Liver (tissue), 10 donors: ENCODE measurements at places on chromosomes 6 and 20.

DNA sequence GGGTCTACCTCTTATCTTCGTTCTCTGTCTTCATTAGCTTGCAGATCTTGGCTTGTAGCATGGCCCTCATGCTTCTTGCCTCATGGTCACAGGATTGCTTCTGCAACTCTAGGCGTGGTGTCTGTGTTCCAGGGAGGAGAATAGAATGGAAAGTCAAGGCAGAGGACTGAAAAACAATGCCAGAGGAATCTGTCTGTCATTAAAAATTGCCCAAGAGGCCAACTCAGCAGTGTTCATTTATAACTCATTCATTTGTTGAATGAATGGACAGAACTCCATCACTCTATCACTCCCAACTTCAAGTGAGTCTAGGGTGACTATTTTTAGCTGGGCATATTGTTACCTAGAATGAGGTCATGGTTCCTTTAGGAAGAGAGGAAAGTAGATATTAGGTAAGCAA lies 179.6 kb downstream of the UST start:
- no peak for DNase-seq

DNA sequence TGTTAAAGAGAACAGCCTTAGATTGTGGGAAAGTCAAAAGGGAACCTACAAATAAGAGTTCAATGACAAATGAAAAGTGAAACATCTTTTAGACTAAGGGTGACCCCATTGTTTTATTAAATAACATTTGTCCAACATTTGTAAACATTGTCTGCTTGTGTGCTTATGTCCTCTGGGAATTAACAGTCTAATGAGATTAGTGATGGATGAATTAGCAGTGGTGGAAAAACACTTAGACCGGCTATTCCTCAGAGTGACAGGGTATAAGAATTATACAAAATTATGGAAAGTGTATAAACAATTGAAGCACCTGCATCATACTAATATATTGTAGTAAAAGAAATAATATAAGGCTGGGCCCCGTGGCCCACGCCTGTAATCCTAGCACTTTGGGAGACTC lies 29.3 kb upstream of the HFE start:
- DNase-seq, result no peak

- DNase-seq, result no peak
Observed at GRCh38 chr6:4066029-4066755, 12.7 kb downstream of the FAM217A start.

GRCh38 chr6:21850691-21851090 lies 257.1 kb downstream of the SOX4 start:
- no peak for DNase-seq

GRCh38 chr20:35726842-35727711 lies 15.0 kb downstream of the RBM39 start:
- DNase-seq, result no peak

DNA sequence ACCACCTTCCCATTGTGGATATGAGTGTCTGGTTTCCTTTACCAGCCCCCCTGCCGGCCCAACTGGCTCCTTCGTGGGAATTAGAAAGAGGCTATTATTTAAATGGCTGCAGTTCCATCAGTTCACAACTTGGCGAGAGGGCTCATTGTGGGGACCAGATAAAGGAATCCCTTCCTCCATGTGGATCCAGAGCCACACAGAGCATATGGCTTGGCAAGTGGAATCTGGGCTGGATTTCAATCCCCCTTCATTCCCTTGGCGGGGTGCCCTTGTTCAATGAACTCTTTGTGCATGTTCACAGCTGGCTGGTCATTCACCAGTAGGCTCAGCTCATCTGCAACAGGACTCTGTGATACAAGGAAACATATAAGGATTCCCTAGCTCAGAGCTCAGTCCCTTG lies 140.6 kb downstream of the OPN5 start:
- DNase-seq, result no peak

- DNase-seq, result no peak
Observed at GRCh38 chr20:41350408-41350962, 9.9 kb downstream of the LPIN3 start.

GRCh38 chr20:31972471-31973021 lies 4.6 kb downstream of the XKR7 start:
- DNase-seq, result no peak

DNA sequence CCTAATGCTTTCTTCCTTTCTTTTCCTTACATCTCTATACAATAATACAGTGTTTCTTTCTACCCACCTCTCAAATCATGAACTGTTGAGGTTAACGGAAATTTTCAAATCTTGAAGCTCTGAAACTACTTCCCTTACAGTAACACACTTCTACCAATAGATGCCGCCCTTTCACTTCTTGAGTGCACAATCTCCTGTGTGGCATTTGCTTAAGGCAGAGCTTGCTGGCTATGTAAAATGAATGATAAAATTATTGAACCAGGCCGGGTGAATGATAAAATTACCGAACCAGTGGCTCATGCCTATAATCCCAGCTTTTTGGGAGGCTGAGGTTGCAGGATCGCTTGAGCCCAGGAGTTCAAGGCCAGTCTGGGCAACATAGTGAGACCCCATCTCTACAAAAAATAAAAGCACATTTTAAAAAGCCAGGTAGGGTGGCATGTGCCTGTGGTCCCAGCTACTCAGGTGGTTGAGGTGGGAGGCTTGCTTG lies 56.8 kb downstream of the KCNS1 start:
- no peak for DNase-seq

DNA sequence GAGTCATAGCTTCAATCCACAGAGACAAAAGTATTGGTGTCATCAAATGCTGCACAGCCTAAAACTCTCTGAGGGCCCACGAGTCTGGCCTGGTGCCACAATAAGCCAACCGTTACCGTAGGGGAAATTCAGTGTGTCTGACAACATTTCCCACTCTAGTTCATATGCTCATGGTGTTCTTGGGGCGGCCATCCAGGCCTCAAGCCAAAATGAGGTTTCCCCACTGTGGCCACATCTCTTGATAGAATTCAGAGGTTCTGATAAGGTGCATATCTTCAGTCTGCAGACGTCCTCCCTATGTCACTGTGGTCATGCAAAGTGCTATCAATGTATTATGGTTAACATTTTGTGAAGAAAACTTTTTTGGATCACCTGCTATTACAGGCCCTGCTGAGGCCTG lies 627.7 kb downstream of the QKI start:
- no peak for DNase-seq
